ENCODE measurements at places on chromosomes 11 and 22.
A peak's percentile ranks its signal among the peaks of the same experiment; 100 is the strongest.

GRCh38 chr11:120248551-120249278 is 8.8 kb downstream of the POU2F3 start:
- no peak for DNase-seq

DNA sequence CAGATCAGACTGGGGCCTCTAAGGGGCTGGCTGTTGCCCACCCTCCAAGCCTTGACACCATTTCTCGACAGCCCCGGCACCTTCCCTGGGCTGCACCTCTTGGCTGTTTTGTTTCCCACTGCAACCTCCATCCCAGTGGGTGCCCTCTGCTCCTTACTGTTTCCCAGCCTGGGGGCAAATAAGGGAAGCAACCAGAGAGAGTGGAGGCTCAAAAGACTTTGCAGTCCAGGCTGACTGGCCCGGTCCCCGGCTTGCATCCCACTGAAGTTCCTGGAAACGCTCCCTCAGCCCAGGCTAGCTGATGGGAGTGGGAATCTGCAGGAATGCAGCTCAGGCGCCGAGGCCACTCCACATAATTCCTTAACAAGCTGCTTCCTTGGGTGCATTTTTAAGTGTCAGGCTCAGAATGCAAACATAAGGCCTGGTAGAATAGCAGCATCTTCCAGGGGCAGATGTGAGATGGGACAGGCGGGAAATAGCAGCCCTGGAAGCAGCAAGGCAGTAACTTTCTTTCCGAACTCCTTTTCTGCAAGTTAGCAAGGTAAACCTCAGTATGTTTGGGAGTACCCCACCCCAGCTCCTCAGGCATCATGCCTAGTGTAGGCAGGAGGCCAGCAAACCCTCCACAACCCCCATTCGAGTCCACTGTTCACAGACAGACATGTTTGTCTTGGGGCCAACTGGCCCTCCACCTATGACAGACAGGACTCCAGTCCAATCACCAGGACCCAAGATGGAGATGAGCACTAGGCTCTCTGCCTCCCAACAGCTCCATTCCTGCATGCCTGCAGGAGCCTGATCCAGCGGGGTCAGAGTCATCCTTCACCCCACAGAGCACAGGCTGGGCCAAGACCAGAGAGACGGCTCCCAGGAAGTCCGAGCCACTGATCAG is 39.3 kb downstream of the RPL27A start:
- no peak for DNase-seq

GRCh38 chr11:134761386-134761785 is 349.3 kb upstream of the B3GAT1 start:
- no peak for DNase-seq

DNA sequence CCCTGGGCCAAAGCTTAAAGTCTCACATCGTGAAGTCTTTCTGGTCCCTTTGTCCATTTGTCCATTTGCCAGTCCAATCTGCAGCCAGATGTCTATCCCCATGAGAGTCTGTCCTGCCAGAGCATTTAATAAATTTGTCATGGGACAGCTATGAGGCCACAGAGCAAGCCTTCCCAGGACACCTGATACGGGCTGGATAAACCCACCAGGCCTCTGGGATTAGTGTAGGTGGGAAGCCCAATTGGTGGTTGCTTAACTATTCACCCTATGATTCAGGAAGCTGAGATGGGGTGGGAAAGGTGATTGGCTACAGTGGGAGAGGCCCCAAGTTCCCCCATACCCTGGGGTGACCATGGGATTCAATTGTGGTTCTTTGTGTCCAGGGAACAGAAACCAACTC is 39.9 kb downstream of the MYEOV start:
- DNase-seq: no peak

DNA sequence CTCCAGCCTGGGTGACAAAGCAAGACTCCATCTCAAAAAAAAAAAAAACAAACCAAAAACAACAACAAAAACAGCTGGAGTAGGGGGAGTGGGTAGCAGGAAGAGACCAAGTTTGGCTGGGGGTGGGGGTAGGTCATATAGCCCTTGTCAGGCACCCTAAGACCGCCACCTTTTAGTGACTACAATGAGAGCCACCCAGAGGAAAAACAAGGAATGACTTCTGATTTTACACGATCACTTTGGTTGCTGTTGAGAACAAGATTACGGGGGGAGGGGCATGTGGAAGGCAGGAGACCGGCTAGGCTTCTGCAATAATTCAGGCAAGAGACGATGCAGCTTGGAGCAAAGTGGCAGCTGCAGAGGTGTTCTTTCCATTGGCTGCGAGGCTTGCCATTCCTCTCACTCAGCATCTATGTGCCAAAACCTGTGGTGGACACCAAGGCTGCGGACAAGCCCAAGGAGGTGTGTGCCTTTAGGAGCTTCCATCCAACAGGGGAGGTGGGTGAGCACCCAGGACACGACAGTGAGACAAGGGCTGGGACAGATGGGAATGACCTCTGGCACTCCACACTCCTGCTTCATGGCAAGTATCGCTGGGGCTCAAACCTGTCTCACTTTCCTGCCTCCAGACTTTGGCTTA is 1.7 kb downstream of the RPS19BP1 start:
- DNase-seq: peak; percentile 75

DNA sequence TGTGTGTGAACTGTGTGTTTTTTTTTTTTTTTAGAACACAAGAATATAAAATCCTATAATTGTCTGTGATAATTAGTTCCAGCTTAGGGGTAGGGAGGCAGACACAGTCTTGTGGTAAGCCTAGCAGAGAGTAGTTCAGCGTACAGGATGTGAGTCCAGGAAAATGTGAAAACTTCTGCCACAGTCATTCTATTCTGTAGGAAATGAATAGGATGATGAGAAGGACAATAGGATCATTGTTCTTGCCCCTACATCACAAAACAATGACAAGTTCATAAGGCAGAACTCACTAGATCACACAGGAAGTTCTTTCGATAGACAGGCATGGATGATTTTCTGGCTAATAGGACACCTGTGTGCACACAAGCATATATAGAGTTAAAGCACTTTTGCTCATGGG is 132.2 kb downstream of the NAV2 start:
- DNase-seq: no peak

DNA sequence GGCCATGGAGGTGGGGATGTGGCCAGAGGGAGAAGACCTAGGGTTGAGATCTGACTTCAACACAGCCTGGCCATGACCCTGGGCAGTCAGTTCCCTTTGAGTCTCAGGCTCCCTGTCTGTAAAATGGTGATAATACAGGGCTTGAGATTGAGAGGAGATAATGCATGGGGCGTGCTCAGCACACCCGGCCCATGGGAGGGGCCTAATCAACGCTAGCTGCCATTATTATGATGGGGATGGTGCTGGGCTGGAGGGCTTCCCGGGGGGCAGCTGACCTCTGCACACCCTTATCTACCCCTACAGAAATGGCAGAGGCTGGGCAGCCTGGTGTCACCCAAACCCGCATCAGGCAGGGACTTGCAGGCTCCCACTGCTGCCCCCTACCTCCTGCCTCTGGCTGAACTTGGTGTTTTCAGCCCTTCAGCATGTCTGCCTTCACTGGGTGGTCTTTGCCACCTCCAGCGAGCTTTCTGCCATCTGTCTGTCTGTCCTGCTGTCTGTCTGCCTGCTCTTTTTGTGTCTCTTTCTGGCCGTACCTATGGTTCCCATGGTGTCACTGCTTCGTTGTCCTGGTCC is 84.5 kb downstream of the CACNA1I start:
- peak; percentile 86 for DNase-seq

DNA sequence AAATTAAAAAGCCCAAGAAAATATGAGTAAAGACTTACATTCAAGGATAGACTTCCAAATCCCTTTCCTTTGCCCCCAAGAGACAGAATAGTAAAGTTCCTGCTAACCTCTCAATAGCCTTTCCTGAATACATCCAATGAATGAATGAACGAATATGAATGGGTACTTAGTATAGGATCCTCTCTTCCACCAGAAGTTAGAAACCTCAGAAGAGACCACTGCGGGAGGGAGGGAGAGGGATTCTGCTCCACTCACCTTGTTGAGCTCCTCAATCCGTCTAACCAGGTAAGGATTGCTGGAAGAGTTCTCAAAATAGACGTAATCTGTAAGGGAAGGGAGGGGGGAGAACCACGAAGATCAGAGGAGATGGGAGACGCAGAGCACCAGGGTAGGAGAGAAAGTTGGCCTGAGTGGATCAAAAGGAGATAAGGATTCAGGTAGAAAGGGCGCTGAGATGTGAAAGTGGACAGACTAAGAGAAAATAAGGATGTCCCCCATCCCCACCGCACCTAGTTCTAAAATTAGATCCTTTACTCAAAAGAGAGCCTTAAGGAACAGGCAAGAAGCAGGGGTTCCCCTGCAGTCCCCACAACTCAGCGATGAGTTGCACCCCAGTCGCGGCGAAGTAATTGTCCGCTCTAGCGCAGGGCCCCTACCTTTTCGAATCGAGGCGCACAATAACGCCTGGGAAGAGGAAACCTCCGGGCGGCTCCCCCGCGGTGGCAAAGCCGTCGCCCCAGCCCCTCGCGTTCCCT is 1.1 kb downstream of the MTA2 start:
- peak; percentile 57 for DNase-seq

DNA sequence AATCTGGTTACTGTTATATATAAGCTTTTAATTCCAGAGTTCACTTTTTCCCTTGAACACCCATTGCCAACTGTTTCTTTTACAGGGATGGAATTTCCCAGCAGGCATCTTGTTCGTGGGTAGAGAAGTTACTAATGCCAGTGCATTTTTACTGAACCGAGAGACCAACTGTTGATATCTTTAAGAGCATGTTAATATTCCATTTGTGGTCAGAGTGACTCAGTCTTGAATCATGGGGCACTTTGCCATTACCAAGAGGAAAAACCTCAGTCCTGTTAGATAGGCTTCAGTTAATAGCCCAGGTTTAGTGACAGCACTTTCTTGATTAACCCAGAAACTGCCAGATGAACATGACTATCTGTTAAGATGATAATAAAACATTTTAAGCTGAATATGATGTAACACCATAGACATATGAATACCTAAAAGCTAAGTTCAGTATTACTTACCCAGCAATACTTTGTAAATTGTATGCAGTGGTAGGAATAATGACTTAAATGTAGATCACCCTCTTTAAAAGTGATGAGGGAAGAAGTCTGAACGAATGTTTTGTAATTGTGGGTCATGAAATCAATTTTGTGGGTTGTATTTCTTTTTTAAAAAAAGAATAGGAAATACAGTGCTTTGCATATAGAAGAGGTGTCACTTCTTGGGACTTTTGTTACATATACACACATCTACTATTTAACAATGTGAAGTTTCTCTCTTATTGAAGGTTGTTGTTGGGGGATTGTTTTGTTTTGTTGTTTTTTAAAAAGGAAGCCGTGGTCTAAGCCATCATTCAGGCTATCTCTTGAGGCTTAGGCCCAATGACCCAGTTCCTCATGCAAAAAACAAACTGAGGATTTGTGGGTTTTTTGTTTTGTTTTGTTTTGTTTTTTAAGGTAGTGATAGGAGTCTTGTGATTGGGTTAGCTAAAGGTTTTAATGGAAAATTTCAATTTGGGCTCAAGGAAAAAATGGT is 79.2 kb upstream of the GRIK4 start:
- DNase-seq: no peak

DNA sequence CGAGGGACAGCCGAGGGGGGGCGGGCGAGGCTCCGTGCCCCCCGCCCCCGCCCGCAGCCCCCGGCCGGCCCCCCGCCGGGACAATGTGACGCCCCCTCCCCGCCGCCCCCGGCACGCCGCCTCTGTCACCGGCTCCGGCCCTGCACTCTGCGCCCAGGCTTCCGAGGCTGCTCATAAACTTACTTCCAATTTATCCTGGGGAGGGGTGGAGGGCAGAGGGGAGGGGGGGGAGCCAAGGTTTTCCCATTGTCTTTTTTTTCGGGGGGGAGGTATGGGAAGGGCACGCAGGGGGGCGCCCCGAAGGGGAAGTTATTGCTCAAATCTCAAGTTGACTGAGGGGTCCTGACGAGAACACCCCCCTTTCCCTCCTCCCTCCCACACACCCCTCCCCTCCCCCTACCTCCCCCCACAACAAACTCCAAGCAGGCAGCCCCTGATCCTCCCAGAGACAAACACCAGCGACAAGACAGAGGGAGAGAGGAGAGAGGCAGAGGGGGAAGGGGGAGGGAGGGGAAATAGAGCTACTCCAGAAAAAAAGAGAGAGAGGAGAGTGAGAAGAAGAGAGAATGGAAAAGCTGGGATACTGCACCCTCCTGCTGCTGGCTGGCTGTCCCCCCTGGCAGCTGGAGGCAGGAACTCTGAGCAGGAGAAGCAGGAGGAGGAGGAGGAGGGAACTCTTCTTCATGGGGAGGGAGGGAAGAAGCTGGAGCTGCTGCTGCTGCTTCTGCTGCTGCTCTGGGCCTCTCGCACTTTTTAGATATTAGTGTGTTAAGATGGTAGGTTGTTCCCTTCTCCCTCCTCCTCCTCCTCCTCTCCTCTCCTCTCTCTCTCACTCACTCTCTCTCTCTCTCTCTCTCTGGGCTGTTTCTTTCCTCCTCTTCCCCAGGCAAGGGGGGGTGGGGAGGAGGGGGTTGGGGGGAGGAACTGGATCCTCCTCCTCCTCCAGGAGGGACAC is 631 bp downstream of the PHF21A start:
- DNase-seq: peak; percentile 79

DNA sequence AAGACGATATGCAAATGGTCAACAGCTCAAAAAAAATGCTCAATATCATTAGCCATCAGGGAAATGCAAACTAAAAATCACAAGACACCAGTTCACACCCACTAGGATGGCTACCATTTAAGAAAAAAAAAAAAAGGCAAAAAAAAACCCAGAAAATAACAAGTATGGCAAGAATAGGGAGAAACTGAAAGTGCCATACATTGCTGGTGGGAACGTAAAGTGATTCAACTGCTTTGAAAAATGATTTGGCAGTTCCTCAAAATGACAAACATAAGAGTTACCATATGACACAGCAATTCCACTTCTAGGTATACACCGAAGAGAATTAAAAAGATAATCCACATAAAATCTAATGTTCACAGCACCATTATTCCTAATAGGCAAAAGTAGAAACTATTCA is 47.5 kb downstream of the PICALM start:
- no peak for DNase-seq

DNA sequence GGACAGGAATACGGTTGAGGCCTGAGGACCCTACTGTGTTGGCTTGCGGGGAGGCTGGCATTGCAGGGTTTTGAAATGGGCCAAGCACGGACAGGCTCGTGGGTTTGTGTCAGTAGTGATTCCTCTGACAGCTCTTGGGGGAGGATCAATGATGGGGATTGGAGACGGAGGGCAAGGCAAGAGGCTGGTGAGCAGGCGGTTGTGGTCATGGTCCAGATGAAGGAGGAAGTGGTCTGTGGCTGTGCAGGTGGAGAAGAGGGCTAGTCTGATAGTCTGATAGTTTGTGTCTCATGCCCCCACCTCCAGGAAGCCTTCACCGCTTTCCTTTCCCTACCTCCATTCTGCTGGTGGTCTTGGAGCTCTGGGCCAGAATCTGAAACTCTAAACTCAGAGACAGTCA is 3.0 kb downstream of the MAFF start:
- no peak for DNase-seq

GRCh38 chr11:4922304-4922703 is 1.8 kb downstream of the OR51G1 start:
- no peak for DNase-seq

All from H7 (cell line).